Spinal cord (tissue), 10 donors: ENCODE measurements at places on chromosomes 7 and 10. TPM values are rescaled to one million over a fixed set of nuclear protein-coding genes. Genes with fewer than 3 reads are reported as not detected.
A peak's percentile ranks its signal among the peaks of the same experiment; 100 is the strongest.

The HPSE2 gene
- 0.89 TPM for total RNA-seq

The PDAP1 gene
- total RNA-seq = 80.8 TPM

DNA sequence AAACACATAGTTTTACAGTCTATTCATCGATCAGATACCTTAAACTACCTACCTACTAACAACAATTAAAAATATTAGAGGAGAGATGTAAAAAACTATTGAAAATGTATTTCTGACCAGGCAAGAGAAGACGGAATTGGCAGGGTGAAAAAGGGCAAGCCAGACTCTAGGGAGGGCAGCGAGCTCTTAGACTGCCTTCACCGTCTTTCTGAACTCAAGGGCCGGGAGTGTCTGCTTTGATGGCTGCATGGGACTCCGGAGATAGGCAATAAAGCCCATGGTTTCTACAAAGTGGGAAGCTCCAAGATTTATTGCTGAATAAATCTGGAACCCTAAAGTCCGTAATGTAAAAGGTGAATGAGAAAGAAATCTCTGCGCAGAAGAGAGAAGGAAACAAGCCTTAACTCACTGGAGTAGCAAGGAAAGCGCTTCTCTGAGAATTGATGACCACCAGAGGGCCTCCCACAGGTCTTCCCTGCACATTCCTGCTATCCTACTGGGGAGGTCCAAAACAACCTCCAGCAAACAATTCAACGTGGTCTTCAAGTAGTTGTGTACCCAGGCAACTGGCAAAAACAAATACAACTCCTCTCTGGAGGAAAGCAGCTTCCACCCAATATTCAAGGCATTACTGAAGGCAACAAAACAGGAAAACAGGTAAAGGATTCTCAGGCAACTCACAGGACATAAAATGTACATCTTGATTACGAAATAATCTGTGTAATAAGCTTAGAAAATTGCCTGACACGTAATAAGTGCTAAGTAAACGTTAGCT is 181.3 kb downstream of the SDK1 start:
- peak; percentile 68 for DNase-seq

- DNase-seq = peak; percentile 20
Measured at GRCh38 chr7:86867163-86867762, 192.2 kb downstream of the ELAPOR2 start.

DNA sequence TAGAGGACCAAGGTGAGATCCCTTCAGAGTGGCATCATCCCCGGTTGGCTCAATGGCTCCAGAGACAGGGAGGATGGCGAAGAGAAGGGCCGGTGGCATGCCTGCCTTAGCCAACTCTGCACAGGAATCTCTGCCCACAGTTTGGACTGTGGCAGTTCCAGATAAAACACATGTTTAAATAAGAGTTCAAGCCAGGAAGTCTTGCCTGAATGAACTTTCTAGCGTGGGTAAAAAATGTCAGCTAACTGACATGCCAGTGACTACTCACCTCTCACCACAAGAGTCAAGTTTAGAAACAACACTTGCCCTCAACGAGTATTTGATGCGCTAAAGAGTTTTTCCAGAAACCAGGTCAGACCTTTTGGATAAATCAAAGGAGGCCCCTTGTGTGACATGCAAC is 3.0 kb downstream of the NOD1 start:
- DNase-seq = no peak

DNA sequence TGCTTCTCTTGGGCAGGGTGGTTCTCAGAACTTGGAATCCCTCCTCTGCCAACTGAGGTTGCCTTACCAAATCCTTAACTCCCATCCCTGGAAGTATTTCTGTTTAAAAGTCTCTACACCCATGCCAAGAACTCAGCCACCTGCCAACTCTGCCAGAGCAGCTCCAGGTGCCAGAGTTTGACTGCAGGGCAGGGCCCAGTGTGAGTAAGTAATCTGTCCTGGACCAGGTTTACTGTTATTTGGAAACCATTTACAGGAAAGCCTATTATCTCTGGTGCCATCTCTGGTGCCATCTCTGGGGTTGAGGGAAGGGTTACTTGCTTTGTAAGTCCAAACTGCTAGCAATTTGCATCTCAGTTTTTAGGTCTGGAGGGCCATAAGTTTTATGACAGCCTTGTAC is 2.5 kb downstream of the TSPAN15 start:
- no peak for DNase-seq
